ENCODE measurements at places on chromosomes 13 and 19.

GRCh38 chr19:22257381-22257780 is 28.9 kb upstream of the ZNF729 start:
- no peak for DNase-seq

DNA sequence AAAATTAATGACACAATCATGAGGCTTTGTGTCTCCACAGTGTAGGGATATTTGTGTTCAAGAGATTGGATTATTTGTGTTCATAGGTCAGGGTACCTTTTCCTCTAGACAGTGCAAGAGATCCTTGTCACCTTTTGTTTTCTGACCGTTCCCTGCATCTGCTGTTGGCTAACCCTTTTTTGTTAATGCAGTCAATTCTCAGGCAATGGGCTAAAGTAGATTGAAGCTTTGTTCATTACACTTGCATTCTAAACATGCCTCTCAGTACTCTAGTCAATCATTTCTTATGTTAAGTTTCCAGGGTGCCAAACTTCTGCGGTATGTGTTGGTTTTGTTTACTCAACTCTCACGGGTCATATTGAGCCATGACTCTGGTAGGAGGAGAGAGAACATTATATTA is 1.8 kb upstream of the MED4 start:
- no peak for DNase-seq

DNA sequence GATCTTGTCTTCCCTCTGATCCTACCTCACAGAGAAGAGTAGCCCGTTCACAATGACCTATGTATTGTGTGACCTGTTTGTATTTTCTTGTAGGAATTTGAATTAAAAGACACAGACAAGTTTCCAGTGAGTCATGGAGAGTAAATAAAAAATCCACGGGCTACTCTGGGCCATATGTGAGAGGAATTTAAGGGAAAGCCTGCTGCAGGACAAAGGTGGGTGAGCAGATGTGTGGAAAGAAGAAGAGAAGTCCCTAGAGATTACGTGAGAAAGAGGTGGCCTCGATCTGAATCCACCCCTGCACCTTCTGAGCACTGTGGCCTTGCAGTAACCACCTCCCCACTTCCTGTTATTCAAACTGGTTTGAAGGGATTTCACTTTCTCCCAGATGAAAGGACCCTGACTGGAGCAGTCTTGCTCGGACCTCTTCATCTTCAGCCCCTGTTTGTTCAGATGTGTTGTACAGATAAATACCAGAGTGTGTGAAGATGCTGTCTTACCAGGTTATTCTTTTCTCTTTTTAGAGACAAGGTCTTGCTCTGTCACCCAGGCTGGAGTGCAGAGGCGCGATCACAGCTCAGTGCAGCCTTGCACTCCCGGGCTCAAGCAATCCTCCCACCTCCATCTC is 205.4 kb downstream of the PDS5B start:
- no peak for DNase-seq

GRCh38 chr13:110046811-110047210 is 260.1 kb downstream of the COL4A1 start:
- no peak for DNase-seq

- no peak for DNase-seq
These were observed 1551.1 kb downstream of the EFNB2 start for GRCh38 chr13:104984296-104984818.

DNA sequence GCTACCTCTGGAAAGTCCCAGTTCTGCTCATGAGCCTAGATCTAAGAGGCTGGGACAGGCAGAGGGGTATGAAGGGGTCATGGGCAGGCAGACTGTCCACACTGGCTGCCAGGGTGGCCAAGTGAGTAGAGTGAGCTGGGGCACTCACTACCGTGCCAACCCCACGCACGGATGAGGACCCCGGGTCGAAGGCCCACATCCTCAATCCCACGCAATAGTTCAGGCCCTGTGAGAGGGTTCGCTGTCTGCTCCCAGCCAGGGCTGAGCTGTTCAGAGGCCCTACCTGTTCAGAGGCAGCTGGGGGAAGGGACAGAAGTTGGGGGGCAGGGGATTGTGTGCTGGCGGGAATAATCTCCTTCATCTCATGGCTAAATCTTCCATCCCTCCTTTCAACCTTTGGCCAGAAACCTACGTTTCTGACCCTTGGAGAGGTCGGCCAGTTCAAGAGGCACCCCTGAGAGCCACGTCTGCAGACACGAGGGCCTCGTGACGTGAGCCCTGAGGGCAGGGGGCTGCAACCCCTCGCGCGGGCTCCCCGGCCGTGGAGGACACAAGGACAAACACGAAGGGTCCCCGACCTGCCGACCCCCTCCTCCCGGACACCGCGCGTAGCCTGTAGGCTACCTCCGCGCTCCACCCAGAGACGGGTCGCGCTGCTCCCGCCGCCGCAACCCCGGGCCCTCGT is 1.0 kb upstream of the RPS5 start:
- DNase-seq = no peak
